A172 (cell line): ENCODE measurements at places on chromosomes 7 and 10. TPM values are rescaled to one million over a fixed set of nuclear protein-coding genes. Genes with fewer than 3 reads are reported as not detected.

The LLCFC1 gene
- not detected in 2 replicates for total RNA-seq

The ASB10 gene
- total RNA-seq: not detected in 2 replicates

The POLD2 gene
- 149 and 160 TPM in 2 replicates for total RNA-seq

The TACC2 gene
- 4.4 and 8.5 TPM in 2 replicates for total RNA-seq

The ADAM8 gene
- 0.31 and 0.93 TPM in 2 replicates for total RNA-seq
